ENCODE measurements at places on chromosomes 7 and 10. TPM values are rescaled to one million over a fixed set of nuclear protein-coding genes. Genes with fewer than 3 reads are reported as not detected.

The AGR2 gene
- total RNA-seq, result not detected

The PIK3CG gene
- not detected for total RNA-seq

The ITGB8 gene
- total RNA-seq, result 100 TPM

The TRIL gene
- total RNA-seq, result 0.17 TPM

- no peaks in the 10 kb centered on the region for H3K4me1 ChIP-seq
- H3K4me3 ChIP-seq, result no peak overlapping the region
- no peaks in the 10 kb centered on the region for H3K36me3 ChIP-seq
- H3K27ac ChIP-seq, result no peak overlapping the region
- DNase-seq, result peak; percentile 33
Observed at GRCh38 chr7:85462671-85463070, 275.8 kb upstream of the SEMA3D start.

GRCh38 chr10:73478636-73479035 is 17.2 kb downstream of the PPP3CB start:
- peaks cover 2% of the 10 kb centered on the region for H3K36me3 ChIP-seq
- no peak for DNase-seq
- no peaks in the 10 kb centered on the region for H3K4me1 ChIP-seq
- no peaks in the 10 kb centered on the region for H3K27me3 ChIP-seq

- no peaks in the 10 kb centered on the region for H3K4me1 ChIP-seq
- H3K27me3 ChIP-seq, result no peaks in the 10 kb centered on the region
- no peaks in the 10 kb centered on the region for H3K36me3 ChIP-seq
- H3K4me3 ChIP-seq, result no peak overlapping the region
Observed at GRCh38 chr7:25375805-25376600, 147.7 kb upstream of the NPVF start.

DNA sequence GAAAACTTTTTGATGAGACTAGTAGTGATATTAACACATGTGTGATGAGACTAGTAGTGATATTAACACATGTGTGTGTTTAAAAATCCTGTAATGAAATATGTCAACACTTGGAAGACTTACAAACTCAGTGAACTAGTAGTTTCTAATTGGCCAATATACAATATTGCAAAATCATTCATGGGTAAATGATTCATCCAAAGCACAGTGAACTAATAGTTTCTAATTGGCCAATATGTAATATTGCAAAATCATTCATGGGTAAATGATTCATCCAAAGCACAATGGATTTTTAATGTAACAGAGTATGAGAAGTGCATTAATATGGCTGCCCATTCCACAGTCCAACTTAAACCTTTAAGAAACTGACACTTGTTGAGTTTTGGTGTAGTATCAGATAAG is 77.8 kb downstream of the ATAD1 start:
- no peaks in the 10 kb centered on the region for H3K4me1 ChIP-seq
- peaks cover 16% of the 10 kb centered on the region for H3K36me3 ChIP-seq
- H3K27ac ChIP-seq, result no peak overlapping the region

DNA sequence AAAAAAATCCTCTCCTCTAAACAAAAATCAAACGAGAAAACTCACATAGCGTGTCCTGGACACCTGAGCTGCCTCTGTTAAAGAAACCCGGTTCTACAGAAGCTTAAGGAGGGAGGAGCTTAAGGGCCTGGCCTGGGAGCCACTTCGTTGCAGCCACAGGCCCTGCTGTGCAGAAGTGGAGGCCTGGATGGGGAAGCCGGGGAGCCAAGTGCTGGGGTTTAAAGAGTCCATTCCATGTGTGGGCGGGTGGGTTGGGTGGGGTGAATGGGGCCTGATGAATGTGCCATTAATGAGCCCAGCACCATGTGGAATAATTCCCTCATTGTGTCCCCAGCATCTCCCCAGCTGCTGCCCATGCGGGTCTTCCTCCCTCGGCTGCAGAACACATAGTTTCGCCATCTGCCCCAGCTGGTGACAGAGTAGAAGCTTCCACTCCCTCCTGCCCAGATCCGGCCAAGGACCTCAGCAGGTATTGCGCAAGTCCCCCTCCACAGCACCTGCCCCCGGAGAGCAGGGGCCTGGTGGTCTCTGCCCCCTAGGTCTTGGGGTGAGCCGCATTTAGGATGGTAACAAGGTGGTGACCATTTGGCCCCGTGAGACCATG is 127.8 kb upstream of the BTBD16 start:
- H3K4me3 ChIP-seq, result no peak overlapping the region
- no peak overlapping the region for H3K27ac ChIP-seq
- H3K4me1 ChIP-seq, result peaks cover 36% of the 10 kb centered on the region
- H3K36me3 ChIP-seq, result no peaks in the 10 kb centered on the region
- DNase-seq, result no peak

DNA sequence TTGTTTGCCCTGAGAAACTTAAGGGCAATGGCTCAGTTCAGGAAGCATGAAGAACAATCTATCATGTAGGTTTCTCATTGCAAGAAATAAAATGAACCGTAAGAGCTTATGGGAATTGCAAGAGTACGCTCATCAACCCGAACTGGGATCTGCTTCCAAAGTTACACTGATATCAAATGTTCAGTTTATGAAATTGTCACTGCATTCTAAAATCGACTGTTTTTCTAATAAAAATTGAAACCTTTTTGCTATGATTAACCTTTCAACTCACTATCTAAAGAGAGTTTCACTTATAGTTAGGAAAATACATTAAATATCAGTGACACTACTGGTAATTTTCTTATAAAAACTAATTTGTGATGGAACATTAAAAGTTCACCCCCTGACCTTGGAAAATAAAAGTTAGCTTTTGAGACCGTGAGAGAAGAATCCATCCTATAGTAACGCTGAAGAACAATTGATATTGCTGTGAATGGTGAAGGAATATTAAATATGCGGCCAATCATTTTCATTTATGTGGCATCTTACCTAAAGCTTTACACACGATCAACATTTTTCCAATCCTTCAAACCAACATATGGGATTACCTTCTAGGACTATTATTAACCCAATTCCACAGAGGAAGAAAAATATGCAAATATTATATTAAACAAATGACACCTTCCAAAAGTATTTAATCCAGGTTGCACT is 2.2 kb downstream of the MEOX2 start:
- peaks cover 13% of the 10 kb centered on the region for H3K27me3 ChIP-seq
- H3K36me3 ChIP-seq, result no peaks in the 10 kb centered on the region
- peaks cover 3% of the 10 kb centered on the region for H3K4me1 ChIP-seq
- H3K4me3 ChIP-seq, result peak overlapping the region; percentile 19
- DNase-seq, result peak; percentile 86

GRCh38 chr7:142569851-142570250 is 179.4 kb upstream of the PRSS1 start:
- no peaks in the 10 kb centered on the region for H3K36me3 ChIP-seq
- no peaks in the 10 kb centered on the region for H3K27me3 ChIP-seq
- H3K4me3 ChIP-seq, result no peak overlapping the region
- peak overlapping the region; percentile 30 for H3K27ac ChIP-seq

Data from fibroblast of lung (primary cell).